Ureter (tissue), 1 donor: ENCODE measurements at places on chromosomes 4 and X. TPM values are rescaled to one million over a fixed set of nuclear protein-coding genes. Genes with fewer than 3 reads are reported as not detected.

The BTK gene
- total RNA-seq: 7.9 TPM

The SSX3 gene
- total RNA-seq: not detected

The ZFYVE28 gene
- 19.8 TPM for total RNA-seq

The CT47B1 gene
- not detected for total RNA-seq

The ATP10D gene
- 35.7 TPM for total RNA-seq

The GAGE12J gene
- total RNA-seq: not detected

The TRIM2 gene
- 90.6 TPM for total RNA-seq

The TMEM47 gene
- 70.8 TPM for total RNA-seq

GRCh38 chrX:23766650-23767551 lies 16.1 kb upstream of the SAT1 start:
- DNase-seq: no peak

DNA sequence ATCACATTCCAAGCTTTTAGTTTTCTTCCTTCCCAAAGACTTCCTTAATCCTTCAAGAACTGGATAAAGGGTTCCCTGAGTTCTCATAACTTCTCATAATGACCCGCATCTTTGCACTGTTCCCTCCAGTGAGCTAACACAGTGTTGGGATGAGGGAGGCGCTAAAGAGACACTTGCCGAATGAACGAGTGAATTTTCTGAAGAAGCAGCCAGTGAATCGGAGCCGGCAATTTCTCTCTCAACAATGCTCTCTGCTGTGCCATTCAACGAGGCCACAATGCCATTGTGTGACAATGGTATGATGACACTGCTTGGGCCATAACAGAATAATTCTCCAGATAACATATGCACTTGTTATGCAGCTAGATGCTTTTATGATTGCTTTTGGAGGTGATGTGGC lies 51.4 kb upstream of the ZFP42 start:
- no peak for DNase-seq

DNA sequence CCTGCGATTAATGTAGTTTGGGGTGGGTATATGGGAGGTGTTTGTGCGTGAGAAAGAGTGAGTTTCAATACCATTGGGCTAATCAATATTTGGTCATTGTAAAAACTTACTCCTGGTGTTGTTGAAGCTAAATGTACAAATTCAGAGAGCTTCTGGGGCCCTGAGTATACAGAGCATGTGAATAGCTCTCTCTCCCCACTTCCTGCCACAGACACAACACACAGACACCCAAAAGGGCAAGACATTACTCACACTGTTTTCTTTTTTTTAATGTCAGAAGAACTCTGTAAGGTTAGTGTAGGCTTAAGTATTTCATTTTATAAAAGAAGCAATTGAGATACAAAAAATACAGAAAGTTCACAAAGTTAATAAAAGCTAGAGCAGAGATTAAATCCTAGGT lies 151.3 kb upstream of the KCNIP4 start:
- DNase-seq: no peak

GRCh38 chrX:103779141-103779789 lies 2.6 kb downstream of the PLP1 start:
- no peak for DNase-seq

DNA sequence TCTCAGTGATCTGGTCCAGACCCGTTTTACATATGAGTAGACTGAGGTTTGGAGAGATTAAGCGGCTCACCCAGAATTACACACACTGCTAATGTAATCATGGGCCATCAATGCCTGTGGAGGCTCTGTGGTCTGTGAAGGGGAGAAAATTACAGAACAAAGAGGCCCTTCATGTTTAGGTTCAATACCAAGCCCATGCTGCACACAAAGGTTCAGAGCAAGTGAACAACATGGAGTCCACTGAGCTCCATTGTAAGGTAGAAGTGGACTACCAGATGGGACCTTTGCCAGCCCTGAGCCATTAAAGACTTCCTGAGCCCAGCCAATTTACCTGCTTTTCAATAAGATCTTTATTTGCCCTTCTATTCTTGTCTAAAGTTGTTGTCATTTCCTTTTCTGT lies 109.8 kb downstream of the LUZP4 start:
- DNase-seq: no peak

DNA sequence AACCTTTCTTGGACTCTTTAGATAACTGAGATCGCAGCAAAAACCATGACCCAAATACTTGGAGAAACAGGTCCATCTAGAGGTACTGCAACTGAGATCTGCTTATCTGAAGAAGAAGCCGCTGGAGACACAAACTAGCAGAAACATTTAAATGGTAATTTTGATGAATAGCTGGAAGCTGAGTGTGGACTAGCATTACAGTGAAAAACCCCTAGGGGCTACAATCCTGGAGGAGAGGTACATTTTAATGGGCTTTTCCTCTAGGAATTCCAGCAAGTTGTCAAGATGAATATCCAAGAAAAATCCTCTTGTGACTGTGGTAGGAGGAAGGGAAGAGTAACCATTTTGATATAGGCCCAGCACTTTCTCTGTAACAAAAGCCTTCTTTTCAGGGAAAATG lies 592.5 kb upstream of the GRIA3 start:
- DNase-seq: no peak

DNA sequence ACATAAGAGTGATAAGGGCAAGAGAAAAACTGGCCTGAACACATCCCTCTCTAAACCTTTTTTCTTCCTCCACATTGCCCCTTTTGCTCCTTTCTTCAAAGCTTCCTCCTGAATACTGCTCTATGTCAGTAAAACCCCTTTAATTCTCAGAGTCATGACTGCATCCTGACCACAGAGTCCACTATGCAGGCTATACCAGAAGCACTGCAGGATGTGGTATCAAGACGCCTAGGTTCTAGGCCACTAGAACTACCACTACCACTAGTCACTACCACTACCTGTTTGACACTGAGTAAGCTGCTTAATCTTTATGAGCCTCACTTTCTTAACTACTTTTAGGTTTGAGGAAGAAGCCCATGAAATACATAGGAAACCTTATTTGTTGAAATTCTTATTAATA lies 38.7 kb downstream of the ARHGEF9 start:
- DNase-seq: no peak

DNA sequence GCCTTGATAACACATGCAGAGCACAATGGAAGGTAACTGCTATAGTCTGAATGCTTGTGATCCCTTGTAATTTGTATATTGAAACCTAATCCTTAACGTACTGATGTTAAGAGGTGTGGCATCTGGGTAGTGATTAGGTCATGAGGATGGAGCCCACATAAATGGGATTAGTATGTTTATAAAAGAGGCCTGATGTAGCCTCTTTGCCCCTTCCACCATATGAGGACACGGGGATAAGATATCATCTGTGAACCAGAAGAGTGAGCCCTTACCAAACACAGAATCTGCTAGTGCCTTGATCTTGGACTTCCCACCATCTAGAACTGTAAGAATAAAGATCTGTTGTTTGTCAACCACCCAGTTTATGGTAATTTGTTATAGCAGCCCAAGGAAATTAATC lies 1074.2 kb upstream of the INTU start:
- DNase-seq: no peak

GRCh38 chr4:70724463-70724862 lies 2.7 kb downstream of the RUFY3 start:
- DNase-seq: no peak

- no peak for DNase-seq
These were observed 447.2 kb downstream of the SLITRK2 start for GRCh38 chrX:146264763-146265375.
